ENCODE measurements at places on chromosomes 11 and 22.

- DNase-seq, result no peak
Measured at GRCh38 chr11:123698546-123699127, 42.8 kb downstream of the ZNF202 start.

GRCh38 chr11:6538456-6538855, 41.4 kb downstream of the DNHD1 start:
- DNase-seq, result no peak

DNA sequence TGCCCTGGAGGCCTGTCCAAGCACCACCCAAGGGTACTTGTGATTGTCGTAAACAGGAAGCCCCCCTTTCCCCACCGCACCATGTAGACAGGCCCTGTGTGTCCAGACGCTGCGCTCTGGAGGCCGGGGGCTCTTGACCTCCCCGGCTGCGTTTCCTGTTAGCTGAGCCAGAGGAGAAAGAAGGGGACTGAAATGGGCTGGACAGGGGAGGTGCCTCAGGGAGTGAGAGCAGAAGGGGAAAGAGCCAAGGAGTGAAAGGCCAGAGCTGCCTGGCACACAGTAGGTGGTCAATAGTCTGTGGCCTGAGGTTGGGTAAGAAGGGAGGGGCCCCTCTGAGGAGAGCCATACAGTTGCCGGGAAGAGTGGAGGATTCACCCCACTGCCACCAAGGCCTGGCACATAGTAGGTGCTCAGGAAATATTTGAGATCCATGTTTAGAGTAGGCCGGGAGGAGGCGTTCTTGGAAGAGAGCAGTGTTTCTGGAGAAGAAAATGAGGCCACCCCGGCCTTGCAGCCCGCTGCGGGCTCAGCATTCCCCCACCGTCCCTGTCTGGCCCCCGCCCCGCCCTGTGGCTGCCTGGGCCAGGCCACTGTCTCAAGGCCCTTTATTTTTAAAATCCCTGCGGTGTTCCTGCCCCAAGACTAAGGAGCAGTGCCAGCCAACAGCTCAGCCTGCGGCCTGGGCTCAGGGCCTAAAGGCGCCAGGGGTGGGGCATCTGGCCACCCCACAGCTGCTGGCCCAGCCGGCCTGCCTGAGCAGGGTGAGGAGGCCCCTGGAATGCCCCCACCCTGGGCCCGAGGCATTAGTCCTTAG, 13.6 kb upstream of the CDC42EP1 start:
- DNase-seq, result no peak

DNA sequence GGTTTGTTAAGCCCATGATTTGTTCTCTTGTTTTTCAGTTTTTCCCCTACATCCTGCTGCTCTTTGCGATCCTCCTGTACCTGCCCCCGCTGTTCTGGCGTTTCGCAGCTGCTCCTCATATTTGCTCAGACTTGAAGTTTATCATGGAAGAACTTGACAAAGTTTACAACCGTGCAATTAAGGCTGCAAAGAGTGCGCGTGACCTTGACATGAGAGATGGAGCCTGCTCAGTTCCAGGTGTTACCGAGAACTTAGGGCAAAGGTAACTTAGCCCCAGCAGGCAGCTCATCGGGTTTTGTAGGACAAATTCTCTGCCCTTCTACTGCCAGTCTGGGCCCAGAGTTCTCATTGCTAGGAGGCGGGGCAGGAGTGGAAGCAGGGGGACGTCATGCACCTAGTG, 49.7 kb downstream of the PANX1 start:
- no peak for DNase-seq

DNA sequence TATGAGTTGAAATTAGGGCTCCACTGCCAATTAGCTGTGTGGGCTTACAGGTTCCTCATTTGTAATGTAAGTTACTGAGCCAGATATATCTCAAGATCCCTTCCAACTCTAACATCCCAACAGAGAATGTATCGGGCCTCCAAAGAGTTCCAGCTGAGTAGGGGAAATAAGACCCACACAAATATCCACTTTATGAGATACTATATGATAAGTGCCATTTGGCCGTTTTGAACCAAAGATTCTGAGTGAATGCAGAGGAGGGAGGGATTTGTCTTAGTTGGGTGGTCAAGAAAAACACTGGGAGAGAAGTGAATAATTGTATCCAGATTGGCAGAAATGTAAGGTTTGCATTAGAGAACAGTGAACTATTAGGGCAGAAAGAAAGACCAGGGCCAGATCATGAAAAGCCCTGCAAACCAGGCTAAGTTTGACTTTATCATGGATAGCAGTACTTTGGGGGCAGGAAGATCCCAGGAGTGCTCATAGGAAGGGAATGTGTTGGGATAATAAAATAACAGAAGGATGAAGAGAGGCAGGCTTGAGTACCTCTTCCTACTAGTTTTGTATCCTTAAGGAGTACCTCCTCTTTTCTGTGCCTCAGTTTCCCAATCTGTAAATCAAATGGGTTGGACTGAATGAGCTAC, 63.9 kb downstream of the RPL27A start:
- no peak for DNase-seq

DNA sequence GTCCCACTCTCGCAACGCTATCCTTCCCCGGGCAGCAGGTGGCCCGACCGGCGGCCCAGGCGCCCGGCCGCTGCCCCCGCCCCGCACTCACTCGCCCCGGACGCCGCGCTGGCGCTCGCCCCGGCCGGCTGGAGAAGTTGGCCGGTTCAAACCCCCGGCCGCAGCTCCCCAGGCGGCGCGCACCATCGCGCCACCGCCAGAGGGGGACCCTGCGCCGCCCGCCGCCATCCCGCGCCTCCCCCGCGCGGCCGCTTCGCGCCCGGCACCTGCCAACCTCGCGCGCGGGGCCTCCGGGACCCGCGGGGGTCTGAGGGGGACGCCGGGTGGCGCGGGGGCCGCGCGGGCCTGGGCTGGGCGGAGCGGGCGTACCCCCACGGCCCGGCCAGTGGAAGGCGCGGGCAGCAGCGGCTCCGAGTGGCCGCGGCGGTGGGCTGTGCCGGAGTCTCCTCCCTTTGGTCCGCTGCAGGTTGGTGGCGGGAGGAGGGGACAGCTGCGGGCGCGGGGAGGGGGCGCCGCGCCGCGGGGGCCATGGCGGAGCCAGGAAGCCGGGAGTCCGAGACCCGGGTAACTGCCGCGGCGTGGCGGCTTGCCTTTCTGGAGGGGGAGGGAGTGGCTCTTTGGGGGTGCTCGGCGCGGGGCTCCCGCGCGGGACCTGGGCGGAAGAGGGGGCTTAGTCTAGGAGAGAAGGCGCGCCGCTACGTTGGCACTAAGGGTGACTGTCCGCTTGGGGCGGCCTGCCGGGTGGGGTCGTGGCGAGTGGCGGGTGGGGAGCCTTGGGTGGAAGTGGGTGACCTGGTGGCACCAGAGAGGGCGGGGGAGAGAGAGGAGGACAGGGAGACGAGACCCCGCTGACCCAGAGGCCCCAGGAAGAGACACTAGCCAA, at the start of the genes MPST and TST:
Gene MPST (plus strand): TSS at position 434 of the 883 bp plus-strand sequence. CDS start 95 bp downstream, at position 529.
Gene TST (minus strand): TSS at position 139 of the 883 bp plus-strand sequence. CDS start 715 bp downstream, outside the sequence.
- DNase-seq, result no peak

DNA sequence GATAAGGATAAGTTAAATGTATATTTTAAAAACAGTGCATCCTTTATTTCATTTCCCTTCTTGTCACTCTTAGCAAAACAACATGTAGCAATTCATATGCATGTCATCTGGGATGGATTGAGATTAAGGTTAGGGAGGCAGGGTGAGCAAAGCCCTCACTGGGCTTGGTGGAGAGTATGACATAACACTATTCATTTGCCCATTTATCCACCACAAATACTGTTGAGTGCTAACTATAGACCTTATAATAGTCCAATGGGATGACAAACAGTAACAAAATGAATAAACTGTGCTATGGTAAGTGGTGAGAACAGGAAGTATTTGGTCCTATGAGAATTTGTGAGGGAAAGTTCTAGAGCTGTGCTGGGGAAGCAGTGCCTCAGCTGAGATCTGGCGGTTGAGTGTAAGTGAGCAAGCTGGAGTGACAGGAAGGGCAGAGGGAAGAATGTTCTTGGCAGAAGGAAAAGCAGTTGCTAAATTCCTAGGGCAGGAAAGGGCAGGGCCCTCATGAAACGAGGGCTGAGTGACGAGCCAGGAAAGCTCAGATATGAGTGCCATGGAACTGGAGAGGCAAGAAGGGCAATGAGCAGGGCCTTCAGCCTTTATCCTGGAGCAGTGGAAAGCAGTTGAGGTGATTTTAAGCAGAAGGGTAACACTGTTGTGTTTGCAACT, 6.7 kb downstream of the HSD17B12 start:
- no peak for DNase-seq

DNA sequence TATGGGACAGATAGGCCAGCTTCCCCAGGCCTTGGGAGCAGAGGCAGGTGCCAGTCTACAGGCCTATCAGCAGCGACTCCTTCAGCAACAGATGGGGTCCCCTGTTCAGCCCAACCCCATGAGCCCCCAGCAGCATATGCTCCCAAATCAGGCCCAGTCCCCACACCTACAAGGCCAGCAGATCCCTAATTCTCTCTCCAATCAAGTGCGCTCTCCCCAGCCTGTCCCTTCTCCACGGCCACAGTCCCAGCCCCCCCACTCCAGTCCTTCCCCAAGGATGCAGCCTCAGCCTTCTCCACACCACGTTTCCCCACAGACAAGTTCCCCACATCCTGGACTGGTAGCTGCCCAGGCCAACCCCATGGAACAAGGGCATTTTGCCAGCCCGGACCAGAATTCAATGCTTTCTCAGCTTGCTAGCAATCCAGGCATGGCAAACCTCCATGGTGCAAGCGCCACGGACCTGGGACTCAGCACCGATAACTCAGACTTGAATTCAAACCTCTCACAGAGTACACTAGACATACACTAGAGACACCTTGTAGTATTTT, 26.6 kb upstream of the L3MBTL2 start:
- DNase-seq, result no peak

GRCh38 chr11:12528487-12528886, 145.7 kb upstream of the TEAD1 start:
- DNase-seq, result no peak

- DNase-seq, result peak; percentile 73
Measured at GRCh38 chr11:10792385-10793068, 16.2 kb downstream of the EIF4G2 start.

DNA sequence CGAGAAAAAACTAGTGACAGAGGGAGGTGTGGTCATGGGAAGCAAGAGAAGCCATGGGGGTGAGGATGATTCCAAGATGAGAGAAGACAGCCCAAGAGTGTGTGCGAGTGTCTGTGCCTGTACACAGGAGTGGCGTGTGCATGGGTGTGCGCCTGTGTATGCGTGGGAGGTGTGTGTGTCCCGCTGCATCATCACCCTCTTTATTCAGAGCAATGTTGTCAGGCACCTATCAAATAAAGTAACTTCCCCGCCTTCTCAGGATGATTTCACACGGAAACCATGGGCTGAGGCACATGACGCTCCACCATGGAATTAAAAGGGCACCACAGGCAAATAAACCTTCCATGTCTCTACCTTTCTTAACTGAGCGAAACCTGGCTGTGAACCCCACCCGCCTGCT, 24.6 kb downstream of the MS4A10 start:
- DNase-seq, result no peak

DNA sequence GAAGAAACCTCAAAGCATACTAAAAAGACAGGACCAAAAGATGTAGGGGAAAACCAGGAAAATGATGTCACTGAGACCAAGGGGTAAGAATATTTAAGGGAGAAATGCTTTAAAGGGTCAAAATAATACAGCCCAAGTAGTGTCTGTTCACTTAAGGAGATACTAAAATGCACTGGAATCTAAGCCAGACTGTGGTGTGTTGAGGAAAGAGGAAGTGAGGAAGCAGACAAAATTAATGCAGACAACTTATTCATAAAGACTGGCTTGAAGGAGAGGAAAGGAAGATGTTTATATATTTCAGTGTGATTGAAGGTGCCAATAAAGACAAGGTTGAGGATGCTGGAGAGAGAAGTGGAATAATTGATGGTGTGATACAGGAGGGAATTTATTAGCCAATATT, 15.7 kb downstream of the ZNF215 start:
- DNase-seq, result no peak

- no peak for DNase-seq
Measured at GRCh38 chr11:2709429-2709828, 9.6 kb upstream of the KCNQ1OT1 start.
